ENCODE measurements at places on chromosomes 11 and 22.
A peak's percentile ranks its signal among the peaks of the same experiment; 100 is the strongest.

DNA sequence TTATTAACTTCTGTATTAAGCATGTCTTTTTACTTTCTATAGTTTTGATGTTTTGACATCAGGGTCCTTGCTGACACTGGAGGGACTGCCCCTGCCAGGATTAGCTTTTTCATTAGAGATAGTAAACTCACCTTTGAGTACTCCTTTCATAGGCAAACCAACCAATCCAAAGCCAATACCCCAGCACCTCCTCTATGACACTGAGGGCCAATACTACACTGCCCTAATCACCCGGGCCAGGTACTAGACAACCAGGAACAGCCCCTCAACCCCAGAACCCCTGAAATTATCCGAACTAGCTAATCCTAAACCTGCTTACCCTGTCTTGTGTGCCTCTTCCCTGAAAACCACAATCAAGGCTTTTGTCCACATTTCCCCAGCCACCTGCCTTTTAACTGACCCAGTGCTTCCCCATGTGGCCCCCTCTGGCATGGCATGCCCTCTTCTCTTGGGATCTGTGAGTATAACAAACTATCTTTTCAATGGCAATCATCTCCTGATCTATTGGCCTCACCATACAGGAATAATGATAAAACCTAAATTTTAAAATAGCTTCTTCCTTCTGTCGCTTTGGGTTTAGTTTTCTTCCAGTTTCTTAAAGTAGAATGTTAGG lies 31.2 kb downstream of the RAB6A start:
- no peak for DNase-seq

GRCh38 chr11:32809313-32809712 lies 14.9 kb upstream of the CCDC73 start:
- DNase-seq: peak; percentile 13

- no peak for DNase-seq
Observed at GRCh38 chr11:128505449-128506065, 81.8 kb downstream of the ETS1 start.

DNA sequence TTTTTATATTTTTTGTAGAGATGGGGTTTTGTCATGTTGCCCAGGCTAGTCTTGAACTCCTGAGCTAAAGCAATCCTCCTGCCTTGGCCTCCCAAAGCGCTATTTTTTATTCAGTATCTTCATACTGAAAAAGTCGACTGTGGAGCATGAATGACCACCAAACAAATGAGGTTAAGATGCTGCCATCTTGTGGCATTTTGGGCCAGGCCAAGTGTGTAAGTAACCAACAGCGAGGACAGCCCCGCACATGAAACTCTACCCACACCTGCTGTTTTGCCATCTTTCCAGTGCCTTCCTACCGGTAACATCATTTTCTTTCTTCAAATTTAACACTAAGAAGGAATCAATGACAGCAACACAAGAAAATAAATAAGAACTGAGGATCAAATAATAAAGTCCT lies 32.2 kb upstream of the AQP11 start:
- no peak for DNase-seq

DNA sequence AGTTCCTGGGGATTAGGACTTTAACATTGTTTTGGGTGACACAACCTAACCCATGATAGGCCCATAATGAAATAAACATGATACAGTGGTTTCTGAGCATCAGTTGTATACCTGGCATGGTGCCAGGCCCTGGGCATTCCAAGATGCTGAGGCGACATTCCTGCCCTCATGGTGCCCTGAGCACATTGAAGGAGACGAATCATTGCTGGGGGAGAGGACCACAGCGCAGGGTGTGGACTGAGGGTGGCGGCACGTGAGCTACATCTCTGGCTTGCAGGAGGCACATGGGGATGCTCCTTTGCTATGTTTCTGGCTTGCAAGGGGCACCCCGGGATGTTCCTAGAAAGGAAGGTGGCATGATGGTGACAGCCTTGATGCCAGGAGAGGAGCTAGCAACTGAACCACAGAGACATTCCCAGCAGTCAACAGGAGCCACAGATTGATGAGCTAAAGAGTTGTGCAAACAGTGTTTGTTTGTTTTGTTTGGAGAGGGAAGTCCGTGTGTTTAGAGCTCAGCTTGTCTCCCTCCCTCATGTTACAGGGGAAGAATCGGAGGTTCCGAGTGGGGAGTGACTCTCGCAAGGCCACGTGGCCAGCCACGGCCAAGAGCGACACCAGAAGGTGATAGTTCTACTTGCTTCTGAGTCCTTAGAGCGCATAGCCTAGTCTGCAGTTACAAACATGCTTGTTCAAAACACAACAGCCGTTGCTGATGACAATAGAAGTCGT lies 106.4 kb downstream of the MIAT start:
- no peak for DNase-seq

GRCh38 chr11:65354265-65355012 lies at the start of gene TIGD3:
TSS of gene TIGD3 (plus strand) at chr11:65354751. CDS start at chr11:65355809, 1,058 bp downstream.
- DNase-seq: peak; percentile 95

DNA sequence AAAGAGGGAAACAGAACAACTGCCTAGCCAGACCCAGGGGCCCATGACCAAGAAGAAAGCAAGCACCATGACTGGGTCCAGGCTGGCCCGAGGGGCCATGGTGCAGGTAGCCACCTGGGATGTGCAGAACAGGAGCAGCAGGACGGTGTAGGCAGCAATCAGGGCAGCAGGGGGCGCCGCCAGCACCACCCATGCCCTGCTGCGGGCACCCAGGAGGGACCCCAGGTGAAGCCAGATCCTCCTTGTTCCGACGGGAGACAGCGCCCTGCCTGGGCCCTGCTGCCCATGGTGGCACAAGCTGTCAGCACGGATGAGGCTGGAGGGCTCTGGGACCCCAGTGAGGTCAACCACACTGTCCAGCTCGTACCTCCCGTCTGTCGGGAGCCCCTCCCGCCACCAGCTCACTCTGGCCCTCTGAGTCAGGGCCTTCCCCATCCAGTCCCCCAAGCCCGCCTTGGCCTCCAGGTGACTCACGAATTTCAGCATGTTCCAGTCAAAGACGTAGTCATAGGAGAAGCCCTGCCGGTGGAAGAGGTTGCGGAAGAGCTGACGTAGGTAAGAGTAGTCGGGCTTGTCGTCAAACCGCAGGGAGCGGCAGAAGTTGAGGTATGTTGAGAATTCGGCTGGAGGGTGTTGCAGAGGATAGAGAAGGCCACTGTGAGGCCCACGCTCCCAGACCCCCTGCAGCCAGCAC lies 18.8 kb downstream of the CSNK1E start:
- peak; percentile 36 for DNase-seq

- DNase-seq: no peak
Observed at GRCh38 chr11:100981196-100981824, 148.3 kb downstream of the PGR start.

DNA sequence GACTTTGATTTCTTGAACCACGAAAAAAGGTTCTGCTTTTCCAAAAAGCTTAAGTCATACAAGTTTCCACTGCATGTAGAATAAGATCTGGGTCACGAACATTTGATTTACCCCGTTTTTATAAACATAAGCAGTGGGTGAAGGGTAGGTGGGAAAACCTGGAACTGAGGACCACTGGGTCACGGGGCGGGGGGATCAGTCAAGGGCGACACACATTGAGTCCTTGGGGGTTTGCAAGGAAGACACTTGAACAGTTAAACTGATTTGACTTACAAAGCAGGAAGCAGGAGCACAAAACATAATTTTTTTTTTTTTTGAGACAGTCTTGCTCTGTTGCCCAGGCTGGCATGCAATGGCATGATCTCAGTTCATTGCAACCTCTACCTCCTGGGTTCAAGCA lies 10.9 kb downstream of the FADS3 start:
- DNase-seq: no peak

Measured in CD4-positive, alpha-beta memory T cell (primary cell).